ENCODE measurements at places on chromosomes 16 and 17.

DNA sequence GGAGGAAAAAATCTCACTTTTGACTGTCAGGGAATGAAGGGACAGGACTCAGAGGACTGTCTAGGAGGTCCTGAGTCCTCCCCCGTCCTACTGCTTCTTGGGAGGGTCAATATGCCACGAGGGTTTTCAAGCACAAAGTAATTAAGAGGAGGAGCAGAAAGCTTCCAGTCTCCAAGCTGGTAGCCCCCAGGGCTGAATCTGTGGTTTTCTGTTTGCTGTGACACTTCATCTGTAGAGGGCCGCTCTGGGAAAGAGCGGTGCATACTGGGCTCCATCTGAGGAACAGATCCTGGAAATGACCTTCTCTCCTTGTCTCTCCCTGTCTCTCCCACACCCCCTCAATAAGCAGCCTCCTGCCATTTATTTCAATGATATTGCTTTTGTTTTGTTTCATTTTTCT lies 180.1 kb upstream of the SDK2 start:
- no peak for DNase-seq

DNA sequence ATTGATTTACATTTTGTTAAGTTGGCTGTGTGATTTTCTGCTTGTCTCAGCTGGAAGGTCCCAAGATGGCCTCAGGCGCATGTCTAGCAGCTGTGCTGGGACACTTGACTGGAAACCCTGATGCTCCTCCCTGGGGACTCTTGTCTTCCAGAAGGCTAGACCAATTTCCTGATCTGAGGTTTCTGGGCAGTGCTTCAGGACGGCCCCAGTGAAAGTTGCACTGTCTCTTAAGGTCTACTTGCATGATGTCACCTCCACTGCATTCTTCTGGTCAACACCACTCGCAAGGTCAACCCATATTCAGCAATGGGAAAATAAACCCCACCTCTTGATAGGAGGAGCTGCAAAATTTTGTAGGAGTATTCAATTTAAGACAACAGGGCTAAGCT lies 116.0 kb downstream of the SALL1 start:
- DNase-seq: no peak

- DNase-seq: no peak
Measured at GRCh38 chr17:3030096-3030495, 33.3 kb downstream of the OR1D5 start.

DNA sequence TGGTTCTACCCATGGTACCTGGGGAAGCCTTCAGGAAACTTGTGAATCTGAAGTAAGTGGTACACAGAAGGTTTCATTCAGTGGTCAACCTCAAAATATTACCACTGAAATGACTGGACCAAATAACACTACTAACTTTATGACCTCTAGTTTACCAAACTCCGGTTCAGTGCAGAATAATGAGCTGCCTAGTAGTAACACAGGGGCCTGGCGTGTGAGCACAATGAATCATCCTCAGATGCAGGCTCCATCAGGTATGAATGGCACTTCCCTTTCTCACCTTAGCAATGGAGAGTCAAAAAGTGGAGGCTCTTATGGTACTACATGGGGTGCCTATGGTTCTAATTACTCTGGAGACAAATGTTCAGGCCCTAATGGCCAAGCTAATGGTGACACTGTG lies 55.9 kb upstream of the SLC5A11 start:
- no peak for DNase-seq

GRCh38 chr16:88917146-88917914 lies 50.9 kb upstream of the PABPN1L start:
- DNase-seq: no peak

DNA sequence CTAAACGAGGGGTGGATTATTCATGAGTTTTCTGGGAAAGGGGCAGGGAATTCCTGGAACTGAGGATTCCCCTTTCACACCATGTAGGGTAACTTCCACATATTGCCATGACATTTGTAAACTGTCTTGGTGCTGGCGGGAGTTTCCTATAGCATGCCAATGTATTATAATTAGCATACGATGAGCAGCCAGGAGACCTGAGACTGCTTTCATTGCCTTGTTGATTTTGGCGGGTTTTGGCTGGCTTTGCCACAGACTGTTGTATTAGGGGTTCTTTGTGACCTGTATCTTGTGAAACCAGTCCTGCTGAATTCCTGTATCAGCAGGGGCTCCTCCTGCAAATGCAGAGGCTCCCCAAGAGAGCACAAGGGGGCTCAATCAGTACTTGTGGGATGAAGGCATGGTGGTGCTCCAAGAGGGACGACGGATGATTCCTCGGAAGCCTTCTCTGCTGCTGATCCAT lies 104.4 kb upstream of the CACNG5 start:
- DNase-seq: no peak

- DNase-seq: peak; percentile 45
Measured at GRCh38 chr16:50102051-50102746, 36.4 kb downstream of the HEATR3 start.

GRCh38 chr17:77178050-77178449 lies 37.3 kb downstream of the SEC14L1 start:
- no peak for DNase-seq

- peak; percentile 80 for DNase-seq
Measured at GRCh38 chr16:71426069-71426879, 15.6 kb downstream of the TLE7 start.

GRCh38 chr17:75553295-75554110 lies 28.0 kb downstream of the LLGL2 start:
- no peak for DNase-seq

DNA sequence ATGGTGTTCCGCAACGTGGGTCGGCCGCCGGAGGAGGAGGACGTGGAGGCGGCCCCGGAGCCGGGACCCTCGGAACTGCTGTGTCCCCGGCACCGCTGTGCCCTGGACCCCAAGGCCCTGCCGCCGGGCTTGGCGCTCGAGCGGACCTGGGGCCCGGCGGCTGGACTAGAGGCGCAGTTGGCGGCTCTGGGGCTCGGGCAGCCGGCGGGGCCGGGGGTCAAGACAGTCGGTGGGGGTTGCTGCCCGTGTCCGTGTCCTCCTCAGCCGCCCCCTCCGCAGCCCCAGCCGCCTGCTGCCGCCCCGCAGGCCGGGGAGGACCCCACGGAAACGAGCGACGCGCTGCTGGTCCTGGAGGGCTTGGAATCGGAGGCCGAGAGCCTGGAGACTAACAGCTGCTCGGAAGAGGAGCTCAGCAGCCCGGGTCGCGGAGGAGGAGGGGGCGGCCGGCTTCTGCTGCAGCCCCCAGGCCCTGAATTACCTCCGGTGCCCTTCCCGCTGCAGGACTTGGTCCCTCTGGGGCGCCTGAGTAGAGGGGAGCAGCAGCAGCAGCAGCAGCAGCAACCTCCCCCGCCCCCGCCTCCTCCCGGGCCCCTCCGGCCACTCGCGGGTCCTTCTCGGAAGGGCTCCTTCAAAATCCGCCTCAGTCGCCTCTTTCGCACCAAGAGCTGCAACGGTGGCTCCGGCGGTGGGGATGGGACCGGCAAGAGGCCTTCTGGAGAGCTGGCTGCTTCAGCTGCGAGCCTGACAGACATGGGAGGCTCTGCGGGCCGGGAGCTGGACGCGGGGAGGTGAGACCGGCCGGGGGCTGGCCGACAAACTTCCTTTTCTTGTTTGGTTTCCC lies 821 bp downstream of the SOCS7 start:
- no peak for DNase-seq

DNA sequence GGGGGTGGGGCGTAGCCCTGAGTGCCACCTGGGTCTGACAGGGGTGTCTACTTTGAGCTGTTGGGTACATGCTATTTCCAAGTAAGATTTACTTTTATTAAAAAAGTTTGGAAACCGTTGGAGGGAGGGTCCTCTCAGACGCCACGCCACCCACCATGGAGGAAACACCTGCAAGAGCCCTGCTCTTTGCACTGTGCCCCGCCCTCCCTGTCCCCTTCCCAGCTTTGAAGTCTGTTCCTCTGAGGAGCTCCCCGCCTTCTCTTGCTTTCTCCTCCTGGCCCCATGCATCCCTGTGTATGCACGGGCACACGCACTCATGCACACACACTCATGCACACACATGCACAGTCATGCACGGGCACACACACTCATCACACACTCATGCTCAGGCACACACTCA lies 15.5 kb downstream of the ADGRG1 start:
- DNase-seq: no peak

- no peak for DNase-seq
Measured at GRCh38 chr16:7513429-7513828, 180.8 kb downstream of the RBFOX1 start.

DNA sequence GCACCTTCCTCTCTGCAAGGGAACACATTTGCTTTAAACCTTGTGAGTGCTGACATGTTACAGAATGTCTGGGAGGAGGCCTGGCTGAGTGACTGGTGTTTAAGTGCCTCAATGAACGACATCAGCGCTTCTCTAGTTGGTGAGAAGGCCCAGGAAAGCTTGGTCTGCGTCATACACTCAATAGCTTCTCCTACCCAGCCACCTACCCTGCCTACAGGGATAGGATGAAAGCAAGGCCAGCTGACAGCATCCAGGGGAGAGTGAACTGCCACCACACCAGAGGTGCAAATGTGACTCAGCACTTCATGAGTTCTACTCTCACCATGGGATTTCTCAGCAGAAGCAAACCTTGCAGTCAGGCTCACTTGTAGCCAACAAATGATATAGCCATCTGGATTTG lies 31.7 kb upstream of the CFAP20 start:
- no peak for DNase-seq

GRCh38 chr16:17744921-17745572 lies 274.3 kb upstream of the XYLT1 start:
- no peak for DNase-seq

DNA sequence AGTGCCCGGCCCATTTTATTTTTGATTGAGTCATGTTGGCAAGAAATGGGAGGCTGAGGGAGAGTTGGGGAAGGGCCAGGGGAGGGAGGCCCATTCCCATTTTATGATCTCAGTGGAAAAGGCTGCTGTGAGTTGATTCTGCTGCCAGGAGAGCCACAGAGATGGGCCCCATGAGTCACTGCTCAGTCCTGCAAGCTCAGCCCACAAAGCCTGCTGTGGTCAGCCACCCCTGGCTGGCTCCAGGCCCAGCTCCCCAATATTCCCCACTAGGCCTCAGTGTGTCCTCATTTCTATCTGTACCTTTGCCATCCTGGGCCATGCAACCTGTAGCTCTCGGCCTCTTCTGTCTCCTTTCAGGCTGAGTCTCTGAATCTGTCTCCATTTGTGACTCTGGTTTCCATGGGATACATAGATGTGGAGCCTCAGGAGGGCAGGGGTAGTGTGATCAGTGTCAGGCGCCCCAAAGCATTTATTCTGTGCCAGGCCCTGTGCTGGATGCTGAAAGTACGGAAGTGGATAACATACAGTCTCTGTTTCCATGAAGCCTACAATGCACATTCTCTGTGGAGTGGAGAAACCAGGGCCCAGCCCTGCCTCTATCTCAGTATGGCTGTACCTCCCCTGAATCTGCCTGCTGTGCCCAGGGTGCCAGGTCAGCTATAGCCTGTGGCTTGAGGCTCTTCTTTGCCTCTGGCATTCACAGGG lies 1.9 kb upstream of the PLEKHG4 start:
- no peak for DNase-seq

- no peak for DNase-seq
Measured at GRCh38 chr16:72876981-72877373, 171.0 kb downstream of the ZFHX3 start.

DNA sequence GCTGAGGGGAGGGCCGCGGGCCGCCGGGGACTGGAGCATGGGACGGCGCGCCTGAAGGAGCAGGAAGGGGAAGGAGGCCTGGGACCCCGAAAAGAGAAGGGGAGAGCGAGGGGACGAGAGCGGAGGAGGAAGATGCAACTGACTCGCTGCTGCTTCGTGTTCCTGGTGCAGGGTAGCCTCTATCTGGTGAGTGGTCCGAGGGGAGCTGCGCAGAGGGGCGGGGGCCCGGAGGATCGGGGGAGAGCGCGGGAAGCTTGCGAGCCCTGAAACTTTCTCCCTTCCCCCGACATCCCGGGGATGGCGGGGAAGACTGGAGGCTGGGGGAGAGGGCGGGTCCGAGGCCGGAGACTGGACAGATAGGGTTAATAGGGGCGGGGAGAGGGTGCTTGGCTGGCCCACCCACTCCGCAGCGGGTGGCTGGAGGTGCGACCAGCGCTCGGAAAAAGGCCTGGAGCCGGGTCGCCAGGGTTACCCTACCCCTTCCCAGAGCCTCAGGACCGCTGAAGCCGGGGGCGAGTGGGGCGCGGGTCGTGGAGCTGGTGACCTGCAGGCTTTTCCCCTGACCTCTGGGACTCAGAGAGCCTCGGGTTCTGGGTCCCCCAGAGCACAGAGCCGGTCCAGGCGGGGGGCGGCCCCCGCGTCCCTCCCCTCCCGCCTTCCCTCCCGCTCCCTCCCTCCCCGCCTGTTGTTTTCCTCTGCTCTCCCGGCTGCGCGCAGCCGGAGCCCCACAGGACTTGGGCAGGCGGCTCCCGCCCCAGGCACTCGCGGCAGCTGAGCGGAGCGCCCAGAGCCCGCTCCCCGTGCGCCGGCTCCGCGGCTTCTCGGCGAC lies 631 bp downstream of the NXPH3 start:
- DNase-seq: no peak

GRCh38 chr16:87264634-87265033 lies 52.6 kb downstream of the C16orf95 start:
- DNase-seq: no peak

GRCh38 chr16:66984892-66985311 lies 3.5 kb upstream of the CES4A start:
- no peak for DNase-seq

- DNase-seq: no peak
Measured at GRCh38 chr17:50779747-50780353, 12.5 kb upstream of the ANKRD40CL start.

GRCh38 chr17:76076146-76076764 lies 1.7 kb downstream of the GALR2 start:
- DNase-seq: no peak

DNA sequence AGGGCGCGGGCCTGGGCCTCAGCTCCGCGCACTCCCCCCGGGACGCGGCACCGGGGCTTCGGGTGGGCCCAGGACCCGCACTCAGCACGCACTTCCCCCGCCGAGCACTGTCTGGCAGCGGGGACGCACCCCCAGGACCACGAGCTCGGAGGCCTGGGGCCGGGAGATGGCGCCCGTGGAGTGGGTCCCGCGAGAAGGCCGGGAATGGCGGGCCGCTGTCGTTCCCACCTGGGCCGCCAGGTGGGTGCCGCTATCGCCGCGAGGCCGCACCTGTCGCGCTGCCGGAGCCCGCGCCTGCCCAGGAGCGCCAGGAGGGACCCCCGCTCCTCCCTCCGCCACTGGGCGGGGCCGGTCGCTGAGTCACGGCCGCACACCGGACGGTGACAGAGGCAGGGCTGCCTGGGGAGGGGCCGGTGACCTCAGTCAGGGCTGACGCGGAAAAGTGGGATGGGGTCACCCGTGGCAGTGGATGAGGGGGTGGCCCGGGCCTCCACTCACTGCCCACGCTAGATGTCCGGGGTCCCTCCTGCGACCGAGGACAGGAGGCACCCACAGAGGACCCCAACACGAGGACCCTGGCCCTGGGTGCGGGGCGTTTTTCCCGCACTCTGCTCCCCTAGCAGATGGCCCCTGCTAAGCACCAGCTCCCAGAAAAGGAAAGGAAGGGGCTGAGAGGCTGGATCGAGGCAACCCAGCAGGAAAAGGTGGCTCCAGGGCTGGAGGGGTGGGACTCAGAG lies 6.9 kb upstream of the ACTG1 start:
- no peak for DNase-seq
